ENCODE measurements at places on chromosomes 4 and X. TPM values are rescaled to one million over a fixed set of nuclear protein-coding genes. Genes with fewer than 3 reads are reported as not detected.

- H3K4me1 ChIP-seq, result peaks cover 16% of the 10 kb centered on the region
- no peak for DNase-seq
- no peaks in the 10 kb centered on the region for H3K36me3 ChIP-seq
- no peak overlapping the region for H3K4me3 ChIP-seq
Observed at GRCh38 chrX:46755671-46756070, 3.2 kb downstream of the SLC9A7 start.

- no peaks in the 10 kb centered on the region for H3K4me1 ChIP-seq
- no peaks in the 10 kb centered on the region for H3K27me3 ChIP-seq
- no peak overlapping the region for H3K4me3 ChIP-seq
- no peaks in the 10 kb centered on the region for H3K36me3 ChIP-seq
Observed at GRCh38 chr4:165011403-165011802, 20.4 kb upstream of the TRIM60 start.

The GLRA3 gene
- total RNA-seq, result not detected

DNA sequence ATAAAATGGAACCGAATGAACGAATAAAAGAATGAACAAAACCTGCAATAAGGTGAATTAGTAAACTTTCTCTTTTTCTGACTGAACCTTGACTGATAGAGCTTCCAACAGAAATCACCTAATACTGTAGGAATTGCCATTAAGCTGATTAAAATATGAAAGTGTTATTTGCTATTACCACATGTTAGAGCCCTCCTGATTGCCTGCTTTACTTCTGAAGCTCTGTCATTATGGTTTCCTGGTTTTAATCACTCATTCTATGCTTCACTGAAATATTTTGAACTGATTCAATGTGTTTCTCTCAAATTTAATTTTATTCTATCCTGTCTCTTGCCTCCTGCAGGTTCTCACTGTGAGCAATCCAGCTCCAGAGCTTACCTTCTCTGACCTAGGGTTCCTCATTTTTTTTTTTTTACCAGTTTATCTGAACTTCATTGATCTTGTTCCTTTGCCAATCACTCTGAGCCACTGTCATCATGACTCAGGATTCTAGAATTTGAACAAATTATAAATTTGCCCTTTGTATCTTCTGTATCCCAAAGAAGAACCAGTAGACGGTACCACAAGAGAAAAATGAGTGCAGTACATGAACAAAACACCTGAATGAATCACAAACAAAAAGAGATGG, 48.1 kb upstream of the UGT2B15 start:
- no peaks in the 10 kb centered on the region for H3K4me1 ChIP-seq
- no peak for DNase-seq
- H3K4me3 ChIP-seq, result no peak overlapping the region
- H3K36me3 ChIP-seq, result no peaks in the 10 kb centered on the region

The POLN gene
- total RNA-seq, result 1.5 TPM

GRCh38 chr4:177356921-177357320, 47.2 kb downstream of the NEIL3 start:
- H3K27ac ChIP-seq, result no peak overlapping the region
- no peak overlapping the region for H3K4me3 ChIP-seq
- no peaks in the 10 kb centered on the region for H3K27me3 ChIP-seq
- DNase-seq, result no peak
- H3K36me3 ChIP-seq, result no peaks in the 10 kb centered on the region

DNA sequence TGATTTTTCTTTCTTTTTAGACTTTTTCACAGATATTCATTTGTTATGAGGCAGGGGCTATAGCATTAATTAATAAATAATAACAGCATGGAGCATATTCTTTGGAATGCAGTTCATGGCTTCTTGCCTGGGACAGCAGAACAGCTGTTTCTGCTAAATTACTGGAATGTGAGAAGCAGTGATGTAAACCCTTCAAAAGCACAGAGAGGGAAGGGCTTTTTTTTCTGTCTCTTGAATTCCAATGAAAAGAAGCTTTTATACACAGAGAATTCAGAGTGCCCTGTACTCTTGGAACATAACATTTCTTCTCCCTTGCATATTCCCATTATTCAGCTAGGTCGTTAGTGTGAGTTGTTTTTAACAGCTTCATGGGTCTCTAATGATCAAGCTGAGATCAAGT, 28.5 kb upstream of the ANK2 start:
- H3K27me3 ChIP-seq, result no peaks in the 10 kb centered on the region
- H3K27ac ChIP-seq, result no peak overlapping the region

DNA sequence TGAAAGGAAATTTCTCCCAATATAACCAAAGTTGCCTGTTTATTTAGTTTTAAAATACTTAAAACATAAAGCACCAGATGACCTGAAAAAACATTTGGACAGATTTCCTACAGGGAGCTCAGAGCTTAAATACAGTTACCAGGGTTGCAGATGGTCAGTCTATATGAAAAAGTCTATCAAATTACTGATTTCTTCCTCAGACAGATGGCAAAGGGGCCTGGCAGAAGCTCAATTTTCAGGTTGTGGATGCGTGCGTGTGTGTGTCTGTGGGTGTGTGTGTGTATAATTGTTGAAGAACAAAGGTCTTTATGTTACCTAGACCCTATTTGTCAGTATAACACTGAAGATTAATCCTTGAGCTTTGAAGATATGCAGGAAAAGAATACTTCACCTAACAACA, 169.4 kb downstream of the MAD2L1 start:
- H3K4me1 ChIP-seq, result no peaks in the 10 kb centered on the region
- no peak for DNase-seq
- H3K4me3 ChIP-seq, result no peak overlapping the region
- H3K27ac ChIP-seq, result no peak overlapping the region
- no peaks in the 10 kb centered on the region for H3K36me3 ChIP-seq
- H3K27me3 ChIP-seq, result no peaks in the 10 kb centered on the region

DNA sequence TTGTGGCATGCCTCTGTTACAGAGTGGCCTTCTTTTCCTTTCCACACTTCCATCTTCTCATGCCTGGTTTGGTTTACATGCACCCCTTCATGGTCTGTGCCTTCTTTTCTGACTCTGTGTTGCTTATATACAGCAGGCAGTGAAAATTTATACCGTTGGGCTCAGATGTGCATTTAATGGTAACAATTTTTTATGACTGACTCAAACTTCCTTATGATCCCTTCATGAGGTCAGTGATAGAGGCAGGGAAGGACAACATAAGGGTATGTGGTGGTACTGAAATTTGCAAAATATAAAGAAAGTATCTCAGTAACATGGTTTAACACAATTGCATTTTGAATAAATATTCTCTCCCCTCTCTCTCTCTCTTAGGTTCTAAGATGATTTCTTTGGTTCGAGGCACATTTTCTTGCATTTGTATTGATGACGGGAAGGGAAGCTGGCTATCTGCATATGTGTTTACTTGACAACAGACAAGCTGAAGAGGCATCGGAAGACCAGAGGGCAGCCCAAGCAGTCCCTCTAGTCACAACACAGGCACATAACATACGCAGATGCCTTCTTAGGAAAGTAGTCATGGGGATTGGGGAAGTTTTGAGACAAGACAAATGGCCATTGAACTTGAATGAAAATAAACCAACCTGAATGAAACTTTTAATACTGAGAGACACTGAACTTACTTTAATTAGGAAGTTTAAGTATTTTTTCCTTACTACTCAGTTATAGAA, 163.3 kb upstream of the LEF1 start:
- H3K27ac ChIP-seq, result no peak overlapping the region
- DNase-seq, result no peak
- H3K36me3 ChIP-seq, result no peaks in the 10 kb centered on the region

DNA sequence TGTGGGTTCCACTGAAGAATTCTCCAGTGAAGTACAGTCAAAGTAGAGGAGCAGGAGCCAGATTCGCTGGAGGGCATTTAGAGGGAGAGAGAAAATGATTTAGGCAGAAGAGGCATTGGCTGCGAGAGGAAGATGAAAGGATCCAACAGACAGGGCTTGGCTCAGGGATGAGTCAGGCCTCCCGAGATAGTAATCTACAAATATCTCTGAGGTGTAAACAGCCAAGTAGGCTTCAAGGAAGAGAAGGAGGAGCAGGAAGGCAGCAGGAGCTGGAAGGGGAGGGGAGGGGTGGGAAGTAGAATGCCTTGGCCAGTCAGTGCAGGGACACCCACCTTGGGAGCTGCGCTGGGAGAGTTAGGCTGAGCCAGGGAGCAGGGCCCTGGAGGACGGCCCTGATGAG, 55.5 kb downstream of the PJA1 start:
- H3K36me3 ChIP-seq, result no peaks in the 10 kb centered on the region
- no peak for DNase-seq
- no peak overlapping the region for H3K27ac ChIP-seq
- H3K4me1 ChIP-seq, result peaks cover 8% of the 10 kb centered on the region

- H3K4me1 ChIP-seq, result no peaks in the 10 kb centered on the region
- no peak overlapping the region for H3K27ac ChIP-seq
- no peak overlapping the region for H3K4me3 ChIP-seq
- no peaks in the 10 kb centered on the region for H3K27me3 ChIP-seq
Observed at GRCh38 chrX:156001001-156001666, 3.6 kb downstream of the IL9R start.

GRCh38 chr4:42541647-42542046, 115.3 kb downstream of the ATP8A1 start:
- no peaks in the 10 kb centered on the region for H3K36me3 ChIP-seq
- H3K4me3 ChIP-seq, result no peak overlapping the region

DNA sequence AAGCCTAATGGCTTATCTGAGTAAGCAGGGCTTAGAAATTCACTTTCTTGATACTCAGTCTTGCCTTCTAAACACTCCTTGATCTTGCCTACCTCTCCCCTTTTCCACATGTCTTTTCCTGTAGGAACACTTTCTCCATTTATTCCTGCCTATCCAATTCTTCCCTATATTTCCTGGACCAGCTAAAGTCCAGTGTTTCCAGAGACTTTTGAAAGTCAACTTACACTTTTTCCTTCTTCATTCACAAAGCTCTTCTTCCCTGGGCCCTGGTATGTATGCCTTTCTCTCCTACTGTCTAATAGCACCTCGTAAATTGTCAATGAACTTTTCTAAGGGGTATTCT, 20.6 kb downstream of the VSIG4 start:
- H3K4me3 ChIP-seq, result no peak overlapping the region
- H3K27ac ChIP-seq, result no peak overlapping the region
- H3K27me3 ChIP-seq, result no peaks in the 10 kb centered on the region
- no peaks in the 10 kb centered on the region for H3K36me3 ChIP-seq
- DNase-seq, result no peak

- no peak overlapping the region for H3K4me3 ChIP-seq
- no peaks in the 10 kb centered on the region for H3K4me1 ChIP-seq
Observed at GRCh38 chr4:139470997-139471665, 17.2 kb downstream of the RAB33B start.

GRCh38 chr4:99540277-99540939, 23.4 kb downstream of the TRMT10A start:
- H3K36me3 ChIP-seq, result no peaks in the 10 kb centered on the region
- no peaks in the 10 kb centered on the region for H3K4me1 ChIP-seq
- H3K27ac ChIP-seq, result no peak overlapping the region
- DNase-seq, result no peak
- H3K27me3 ChIP-seq, result no peaks in the 10 kb centered on the region

DNA sequence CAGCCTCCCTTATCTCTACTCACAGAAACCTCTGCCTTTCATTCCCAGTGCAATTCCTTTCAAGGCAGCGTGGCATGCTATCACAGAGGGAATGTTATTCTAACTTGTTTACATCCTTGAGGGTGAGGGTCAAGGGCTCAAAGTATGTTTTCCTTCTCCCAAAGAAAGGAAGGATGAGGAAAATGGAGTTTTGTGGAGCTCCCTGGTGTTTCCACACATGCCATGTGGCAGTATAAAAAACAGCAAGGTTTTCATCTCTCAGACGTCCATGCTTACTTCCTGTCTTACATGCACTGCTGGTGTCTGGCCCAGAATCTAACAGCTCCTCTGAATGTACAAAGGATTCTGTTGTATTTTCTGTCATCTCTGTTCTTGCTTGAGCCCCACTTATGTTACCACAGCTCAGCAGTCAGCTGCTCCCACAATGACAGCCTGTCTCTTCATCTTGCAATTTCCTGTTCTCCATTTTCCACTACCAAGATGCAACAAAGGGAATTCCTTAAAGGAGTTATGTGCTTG, 128.0 kb downstream of the SNCA start:
- H3K4me3 ChIP-seq, result no peak overlapping the region
- no peak overlapping the region for H3K27ac ChIP-seq
- H3K4me1 ChIP-seq, result peaks cover 5% of the 10 kb centered on the region
- H3K36me3 ChIP-seq, result no peaks in the 10 kb centered on the region
- DNase-seq, result no peak
- no peaks in the 10 kb centered on the region for H3K27me3 ChIP-seq

The RAB41 gene
- not detected for total RNA-seq

The SERPINA7 gene
- total RNA-seq, result not detected

- H3K36me3 ChIP-seq, result no peaks in the 10 kb centered on the region
- no peak overlapping the region for H3K4me3 ChIP-seq
- DNase-seq, result no peak
- no peak overlapping the region for H3K27ac ChIP-seq
- no peaks in the 10 kb centered on the region for H3K4me1 ChIP-seq
Observed at GRCh38 chr4:103721251-103721650, 1.5 kb upstream of the TACR3 start.

DNA sequence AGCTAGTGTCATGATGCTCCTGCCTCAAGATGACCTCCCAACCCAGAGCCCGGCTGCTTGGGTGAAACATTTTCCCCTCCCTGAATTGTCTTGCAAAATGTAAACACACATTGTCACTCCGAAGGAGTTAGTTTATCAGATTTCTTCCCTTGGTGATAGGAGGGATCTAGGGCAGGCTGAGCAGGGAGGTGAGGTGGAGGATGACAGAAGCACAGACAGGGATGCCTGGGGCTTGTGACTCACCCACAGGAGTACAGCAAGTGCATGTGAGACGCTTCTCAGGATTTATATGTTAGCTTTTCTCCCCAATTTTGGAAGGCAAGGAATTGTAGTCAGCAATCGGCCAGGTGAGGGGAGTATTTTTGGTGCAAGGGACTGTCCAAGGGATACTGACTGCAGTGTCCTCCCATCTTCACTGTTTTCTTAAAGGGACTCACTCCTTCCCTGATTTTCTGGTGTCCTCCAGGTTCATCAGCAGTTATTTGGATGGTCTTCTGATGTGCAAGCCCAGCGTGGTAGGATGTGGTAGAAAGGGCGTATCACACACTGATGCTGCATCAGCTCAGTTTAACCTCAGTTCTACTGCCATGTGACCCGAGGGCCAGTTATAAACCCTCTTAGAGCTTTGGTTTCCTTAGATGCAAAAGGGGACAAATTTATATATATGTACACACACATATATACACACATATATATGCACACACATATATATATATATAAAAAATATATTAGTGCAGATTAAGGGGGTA, 46.2 kb upstream of the IGFBP7 start:
- H3K27ac ChIP-seq, result no peak overlapping the region
- H3K4me3 ChIP-seq, result no peak overlapping the region
- H3K4me1 ChIP-seq, result no peaks in the 10 kb centered on the region

GRCh38 chr4:57329279-57329678, 219.1 kb upstream of the IGFBP7 start:
- H3K4me3 ChIP-seq, result no peak overlapping the region
- H3K36me3 ChIP-seq, result no peaks in the 10 kb centered on the region
- no peaks in the 10 kb centered on the region for H3K27me3 ChIP-seq
- H3K27ac ChIP-seq, result no peak overlapping the region
- 0 out of 2 replicates have a peak, but pooled peaks cover 2% of the 10 kb centered on the region for H3K4me1 ChIP-seq

- H3K27me3 ChIP-seq, result no peaks in the 10 kb centered on the region
- peak; percentile 39 for DNase-seq
- no peaks in the 10 kb centered on the region for H3K36me3 ChIP-seq
- H3K4me1 ChIP-seq, result no peaks in the 10 kb centered on the region
- H3K27ac ChIP-seq, result no peak overlapping the region
Observed at GRCh38 chrX:101799387-101799786, 132.4 kb downstream of the ZMAT1 start.

The SPANXB1 gene
- total RNA-seq, result not detected

Data from H1 (cell line).